ENCODE measurements at places on chromosomes 5 and 9.

DNA sequence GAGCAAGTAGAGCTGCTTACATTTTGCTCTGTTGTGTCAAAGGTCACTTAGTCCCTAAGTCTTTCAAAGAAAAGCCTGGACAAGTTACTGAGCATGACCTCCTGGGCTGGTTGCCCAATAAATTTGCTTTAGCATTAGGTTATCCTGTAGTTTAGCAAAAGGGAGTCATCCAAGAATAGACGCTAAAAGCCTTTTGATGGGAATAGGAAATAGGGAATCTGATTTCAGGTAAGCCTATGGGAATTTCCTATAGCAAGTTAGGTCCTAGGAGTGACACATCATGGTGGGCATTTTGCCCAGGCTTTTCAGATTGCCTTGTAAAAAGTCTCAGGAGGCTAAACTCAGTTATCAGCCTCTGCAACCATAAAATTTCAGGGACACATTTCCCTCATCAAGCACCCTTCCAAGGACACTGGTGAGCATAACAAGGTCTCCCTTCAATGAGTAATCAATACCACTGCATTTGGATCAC lies 67.6 kb upstream of the RANBP3L start:
- DNase-seq = no peak

- DNase-seq = no peak
Observed at GRCh38 chr9:5917888-5918287, 27.2 kb downstream of the MLANA start.

GRCh38 chr5:14497311-14497710 lies 84.3 kb upstream of the OTULINL start:
- no peak for DNase-seq

- no peak for DNase-seq
Observed at GRCh38 chr5:107127878-107128277, 542.9 kb downstream of the EFNA5 start.

GRCh38 chr9:70108181-70108580 lies 64.5 kb downstream of the MAMDC2 start:
- DNase-seq = no peak

DNA sequence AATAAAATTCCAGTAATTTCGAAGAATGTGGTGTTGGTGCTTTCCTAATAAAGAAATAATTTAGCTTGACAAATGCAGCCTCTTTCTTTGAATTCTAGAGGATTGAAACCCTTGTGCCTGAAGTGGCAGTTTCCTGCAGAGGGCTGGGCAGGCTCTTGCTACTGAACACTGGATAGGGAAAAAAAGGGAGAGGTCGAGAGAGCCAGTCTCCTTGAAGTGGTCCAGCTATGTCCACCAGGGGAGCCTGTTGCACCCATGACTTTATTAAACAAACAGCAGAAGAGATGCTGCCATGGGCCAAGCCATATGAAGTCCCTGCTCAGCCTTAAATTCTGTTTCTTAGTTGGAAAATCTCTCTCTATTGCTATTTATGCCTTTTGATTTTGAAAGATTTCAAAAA lies 178.4 kb downstream of the SMARCA2 start:
- no peak for DNase-seq

- DNase-seq = no peak
Observed at GRCh38 chr9:117365438-117365837, 49.4 kb downstream of the ASTN2 start.

GRCh38 chr9:27022920-27023319 lies 17.4 kb upstream of the LRRC19 start:
- DNase-seq = no peak

DNA sequence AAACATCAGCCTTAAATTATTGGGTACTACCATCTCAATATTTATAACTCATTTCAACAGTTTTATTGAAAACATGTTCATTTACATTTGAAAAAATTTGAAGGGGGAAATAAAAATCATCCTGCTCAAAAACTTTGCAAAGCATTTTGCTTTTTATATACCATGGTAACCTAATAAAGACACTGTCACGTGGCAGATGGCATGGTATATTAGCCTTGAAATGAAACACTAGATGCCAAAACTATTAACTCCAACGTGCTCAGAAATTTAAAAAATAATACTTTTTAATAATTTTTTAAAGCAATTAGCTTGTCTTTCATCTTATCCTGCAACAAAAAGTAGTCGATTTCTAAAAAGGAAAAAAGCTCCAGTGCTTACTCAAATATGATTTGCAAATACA lies 88.6 kb upstream of the NFIB start:
- no peak for DNase-seq

GRCh38 chr9:20570756-20571155 lies 51.5 kb downstream of the MLLT3 start:
- no peak for DNase-seq

- peak; percentile 88 for DNase-seq
Observed at GRCh38 chr5:74647096-74647495, 6.6 kb upstream of the ENC1 start.

DNA sequence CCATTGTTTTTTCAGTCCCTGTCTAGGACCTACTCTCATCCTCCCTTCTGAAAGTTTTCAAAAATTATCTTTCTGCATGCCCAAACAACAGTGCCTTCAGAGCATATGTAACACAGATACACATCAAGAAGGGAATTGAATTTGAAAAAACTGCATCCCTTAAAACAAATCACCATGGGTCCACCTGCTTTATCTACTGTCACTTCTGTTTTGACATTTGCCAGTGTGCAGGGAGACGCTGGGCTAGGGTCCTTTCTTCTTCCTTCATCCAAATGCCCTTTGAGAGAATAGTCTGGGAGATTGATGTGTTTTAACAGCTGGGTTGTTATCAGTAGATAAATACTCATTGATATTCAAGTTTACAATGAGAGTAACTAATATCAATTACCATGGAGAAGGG lies 1630.1 kb downstream of the MAT2B start:
- DNase-seq = no peak

- no peak for DNase-seq
Observed at GRCh38 chr5:65468633-65469032, 13.1 kb downstream of the ADAMTS6 start.

Data from NCI-H1048 (cell line).